ENCODE measurements at places on chromosomes 1 and 21. TPM values are rescaled to one million over a fixed set of nuclear protein-coding genes. Genes with fewer than 3 reads are reported as not detected.

The SLC1A7 gene
- under 0.01 TPM for total RNA-seq

DNA sequence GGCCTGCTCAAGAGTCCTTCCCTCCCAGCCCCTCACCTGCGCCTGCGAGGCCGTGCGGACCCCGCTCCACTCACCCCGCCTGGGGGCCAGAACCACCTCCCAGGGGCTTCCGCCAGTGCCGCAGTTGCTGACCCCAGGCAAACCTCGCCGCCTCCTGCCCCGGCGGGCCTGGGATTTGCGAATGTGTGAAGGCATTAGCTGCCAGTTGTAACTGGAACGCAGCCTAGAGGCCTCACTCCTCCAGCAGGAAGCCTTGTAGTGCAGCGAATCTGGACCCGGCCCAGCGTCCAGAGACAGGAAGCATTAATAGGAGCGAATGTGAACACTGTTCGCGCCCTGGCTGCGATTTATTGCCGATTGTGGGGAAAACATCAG is 140.9 kb upstream of the ARHGEF16 start:
- peak; percentile 92 for DNase-seq

The TMEM81 gene
- 0.97 TPM for total RNA-seq

The KRTAP19-3 gene
- not detected for total RNA-seq

DNA sequence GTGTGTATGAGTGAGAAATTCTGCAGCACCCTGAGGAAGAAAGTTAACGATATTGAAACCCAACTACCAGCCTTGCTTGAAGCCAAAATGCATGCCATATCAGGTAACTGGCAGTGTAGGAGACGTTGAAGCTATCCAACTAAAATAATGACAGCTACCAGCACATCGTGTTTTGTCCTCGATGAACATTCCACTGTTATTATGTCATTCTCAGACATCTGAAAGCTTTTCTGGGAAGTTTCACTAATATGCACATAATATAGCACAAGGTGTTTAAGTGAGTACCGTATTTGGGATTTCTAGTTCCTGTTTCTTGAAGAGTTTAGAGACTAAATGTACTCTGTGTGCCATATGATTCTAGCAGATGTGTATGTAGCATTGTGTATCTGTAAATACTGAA is 173.5 kb downstream of the DISC1 start:
- DNase-seq = peak; percentile 11

- DNase-seq = no peak
Observed at GRCh38 chr21:15860541-15860940, 130.8 kb downstream of the USP25 start.

GRCh38 chr1:19612530-19612929 is 31.6 kb upstream of the NBL1 start:
- DNase-seq = no peak

The KLHDC7A gene
- not detected for total RNA-seq

- DNase-seq = no peak
Observed at GRCh38 chr1:61035880-61036279, 46.5 kb upstream of the NFIA start.
